ENCODE measurements at places on chromosomes 5 and 9.

DNA sequence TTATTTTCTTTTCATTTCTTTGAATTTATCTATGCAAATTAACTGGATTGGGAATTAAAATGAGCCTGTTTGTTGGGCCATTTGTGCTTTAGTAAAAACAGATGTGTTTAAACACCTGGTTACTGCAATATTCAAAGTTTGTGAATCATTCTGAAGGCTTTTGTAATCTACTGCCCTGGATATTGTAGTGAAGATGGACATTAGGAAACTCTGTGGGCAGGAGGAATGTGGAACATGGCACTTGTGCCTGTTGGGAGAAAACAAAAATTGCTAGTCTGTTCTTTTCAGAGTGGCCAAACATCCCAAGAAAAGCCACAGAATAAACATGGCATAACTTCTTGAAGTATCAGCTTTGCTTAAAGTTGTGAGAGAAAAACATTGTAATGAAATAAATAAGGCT is 40.8 kb downstream of the CHSY3 start:
- peak; percentile 60 for DNase-seq

- DNase-seq, result peak; percentile 14
Measured at GRCh38 chr5:116738239-116738614, 163.6 kb upstream of the SEMA6A start.

GRCh38 chr9:84387821-84388220 is 47.3 kb upstream of the SLC28A3 start:
- DNase-seq, result no peak

- DNase-seq, result no peak
Measured at GRCh38 chr5:143931476-143931875, 119.5 kb downstream of the HMHB1 start.

- no peak for DNase-seq
Measured at GRCh38 chr5:111236995-111237394, 12.8 kb downstream of the CAMK4 start.

DNA sequence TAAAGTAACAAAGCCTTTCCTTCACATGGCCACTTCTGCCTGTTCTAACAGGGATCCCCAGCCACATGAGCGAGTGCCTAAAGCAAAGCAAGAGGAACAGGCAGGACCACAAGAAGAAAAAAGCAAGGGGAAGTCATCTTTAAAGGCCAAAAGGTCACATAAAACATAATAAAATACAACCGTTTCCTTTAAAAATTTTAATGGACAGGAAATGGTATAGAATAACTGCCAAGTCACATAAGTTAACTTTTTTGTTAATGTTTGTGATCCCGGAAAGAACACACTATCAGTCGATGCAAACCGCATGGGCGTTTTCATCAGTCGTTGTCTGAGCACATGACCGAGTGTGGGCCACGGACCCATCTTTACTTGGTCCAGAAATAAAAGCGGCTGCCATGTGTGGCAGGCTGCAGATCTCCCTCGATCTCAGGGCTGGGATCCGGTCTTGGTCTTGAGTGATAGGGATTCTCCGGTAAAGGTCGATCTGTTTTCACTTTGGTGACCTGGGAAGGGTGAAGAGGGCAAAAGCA is 15.6 kb downstream of the NDUFA8 start:
- DNase-seq, result no peak

GRCh38 chr9:104835161-104835560 is 71.2 kb downstream of the NIPSNAP3B start:
- no peak for DNase-seq

GRCh38 chr9:76725885-76726284 is 38.4 kb upstream of the PCA3 start:
- no peak for DNase-seq

DNA sequence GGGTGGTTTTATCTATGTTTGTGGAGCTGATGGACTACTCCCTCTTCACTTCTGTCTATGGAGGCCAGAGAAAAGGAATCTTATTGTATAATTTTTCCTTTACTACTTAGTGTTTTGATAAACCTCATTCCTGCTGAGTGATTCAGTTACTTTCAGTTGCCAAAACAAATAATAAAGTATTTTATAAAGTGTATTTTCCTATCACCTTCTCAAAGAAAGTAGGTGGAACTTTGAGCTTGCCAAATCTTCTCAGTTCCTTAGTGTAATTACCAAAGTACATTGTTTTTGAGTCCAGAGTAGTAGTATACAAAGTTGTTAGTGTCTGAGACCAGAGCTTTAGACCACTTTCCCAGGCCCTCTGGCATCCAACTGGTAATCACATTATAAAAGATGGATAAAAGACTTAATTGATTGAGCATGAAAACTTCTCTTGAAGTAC is 13.5 kb downstream of the RABGAP1 start:
- DNase-seq, result peak; percentile 36

GRCh38 chr5:68911840-68912690 is 181.7 kb upstream of the SLC30A5 start:
- DNase-seq, result peak; percentile 90

GRCh38 chr5:59500014-59500413 is 393.5 kb downstream of the PDE4D start:
- no peak for DNase-seq

- DNase-seq, result no peak
Measured at GRCh38 chr5:107154593-107154992, 516.1 kb downstream of the EFNA5 start.

GRCh38 chr5:16600397-16600796 is 16.4 kb downstream of the RETREG1 start:
- DNase-seq, result peak; percentile 16

DNA sequence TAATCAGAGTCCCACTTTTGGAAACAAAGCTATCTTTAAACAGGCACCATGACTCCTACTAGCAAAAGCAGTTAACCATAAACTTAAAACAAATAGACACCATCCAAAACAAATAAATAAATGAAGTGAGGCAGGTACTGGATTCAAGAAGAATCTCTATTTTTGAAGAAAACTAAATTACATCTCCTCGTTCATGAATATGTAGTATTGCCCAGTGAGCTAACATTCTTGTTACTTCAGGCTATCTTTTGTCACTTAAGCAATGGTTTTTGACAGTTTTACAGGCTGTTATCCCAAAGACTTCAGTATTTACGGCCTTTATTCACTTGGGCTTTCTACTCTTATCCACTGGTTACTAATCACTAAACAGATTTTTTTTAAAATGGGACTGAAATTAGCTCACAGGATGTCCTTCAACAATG is 242.5 kb downstream of the MLLT3 start:
- no peak for DNase-seq

DNA sequence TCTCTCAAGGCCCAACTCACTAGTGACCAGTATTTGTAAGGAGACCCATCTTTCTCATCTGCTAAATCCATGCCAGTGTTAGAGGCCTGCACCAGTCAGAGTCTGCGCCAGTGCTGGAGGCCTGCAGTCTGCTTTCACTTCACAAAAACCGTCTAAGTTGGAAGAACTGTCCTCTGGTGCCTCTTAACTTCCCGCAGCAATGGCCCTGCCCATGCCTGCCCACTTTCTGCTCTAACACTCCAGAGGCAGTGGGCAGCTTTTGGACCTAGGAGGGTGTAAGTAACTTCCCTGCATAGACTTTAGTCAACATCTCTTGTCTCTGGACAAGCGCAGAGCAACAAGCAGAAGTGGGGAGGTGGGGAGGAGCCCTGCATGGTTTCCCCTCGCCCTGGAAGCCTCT is 152.9 kb downstream of the AUH start:
- no peak for DNase-seq

DNA sequence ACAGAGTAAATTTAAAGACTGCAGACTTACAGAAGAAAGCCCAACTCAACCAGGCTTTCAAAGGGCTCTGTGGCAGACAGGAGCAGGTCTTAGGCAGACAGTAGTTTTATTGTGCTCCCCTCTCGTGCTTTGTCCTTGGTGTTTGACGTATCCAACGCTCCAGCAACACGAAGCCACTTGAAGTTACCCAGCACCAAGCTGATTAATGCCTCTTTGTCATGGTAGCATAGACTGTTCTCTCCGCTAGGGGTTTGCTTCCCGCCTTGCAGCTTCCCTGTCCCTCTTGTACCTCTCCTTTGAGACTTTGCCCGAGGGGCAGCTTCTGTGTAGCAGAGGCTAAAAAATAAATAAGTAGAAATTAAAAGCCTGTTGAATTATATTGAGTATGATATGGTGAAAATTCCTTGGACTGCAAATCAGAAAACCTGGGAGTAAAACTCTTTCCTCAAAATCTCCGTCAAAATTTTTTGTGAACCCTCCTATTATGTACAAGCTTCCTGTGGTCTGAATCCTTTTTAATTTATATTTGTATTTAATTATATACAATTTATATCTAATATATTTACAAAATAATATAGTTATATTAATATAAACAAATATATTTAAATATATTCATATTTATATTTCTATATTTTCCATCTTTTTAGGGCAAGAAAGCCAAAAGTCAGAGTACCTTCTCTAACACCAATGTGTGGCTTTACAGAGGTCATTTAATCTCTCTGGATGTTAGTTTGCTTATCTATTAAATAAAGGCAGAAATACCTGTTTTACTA is 405.4 kb downstream of the DMAC1 start:
- DNase-seq, result no peak

GRCh38 chr5:171379961-171380360 is 7.7 kb upstream of the NPM1 start:
- DNase-seq, result no peak

- peak; percentile 98 for DNase-seq
Measured at GRCh38 chr5:8829323-8830029, 716.4 kb downstream of the SEMA5A start.

DNA sequence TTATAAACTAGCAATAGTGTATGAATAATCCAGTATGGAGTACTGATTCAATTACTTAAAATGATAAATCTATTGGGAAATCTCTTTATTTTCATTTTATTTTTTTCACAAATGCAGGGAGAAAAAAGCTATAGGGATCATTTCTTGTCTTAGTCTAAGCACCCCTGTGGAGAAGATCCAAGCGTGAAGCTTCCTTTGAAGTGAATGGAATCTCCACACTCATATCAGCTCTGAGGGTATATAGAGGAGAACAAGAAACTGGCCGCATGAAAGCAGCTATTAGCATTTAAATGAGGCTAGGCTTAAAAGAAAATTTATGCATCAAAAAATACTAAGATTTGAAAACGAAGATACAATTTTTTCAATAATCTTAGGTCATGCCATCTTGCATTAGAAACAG is 12.9 kb upstream of the PAM start:
- DNase-seq, result no peak

DNA sequence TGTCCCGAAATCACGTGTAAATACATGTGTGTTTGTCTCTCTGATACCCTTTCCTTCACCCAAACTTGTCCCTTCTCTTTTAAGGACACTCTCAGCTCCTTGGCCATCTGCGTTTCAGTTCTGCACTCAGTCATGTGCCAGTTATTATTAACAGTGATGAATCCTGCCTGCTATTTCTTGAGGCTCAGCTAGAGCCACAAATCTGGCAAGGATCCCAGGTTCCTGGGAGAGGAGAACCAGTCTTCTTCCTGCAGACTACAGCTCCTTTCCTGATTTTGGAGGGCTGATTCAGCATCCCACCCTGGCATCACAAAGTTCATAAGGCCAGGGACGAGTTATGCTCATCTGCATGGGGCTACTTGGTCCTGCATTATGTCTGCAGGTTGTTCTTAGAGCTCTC is 5.6 kb downstream of the MAMDC2 start:
- DNase-seq, result peak; percentile 78

- no peak for DNase-seq
Measured at GRCh38 chr5:15720515-15720914, 220.5 kb downstream of the FBXL7 start.

GRCh38 chr5:40436535-40437237 is 243.0 kb upstream of the PTGER4 start:
- DNase-seq, result no peak

DNA sequence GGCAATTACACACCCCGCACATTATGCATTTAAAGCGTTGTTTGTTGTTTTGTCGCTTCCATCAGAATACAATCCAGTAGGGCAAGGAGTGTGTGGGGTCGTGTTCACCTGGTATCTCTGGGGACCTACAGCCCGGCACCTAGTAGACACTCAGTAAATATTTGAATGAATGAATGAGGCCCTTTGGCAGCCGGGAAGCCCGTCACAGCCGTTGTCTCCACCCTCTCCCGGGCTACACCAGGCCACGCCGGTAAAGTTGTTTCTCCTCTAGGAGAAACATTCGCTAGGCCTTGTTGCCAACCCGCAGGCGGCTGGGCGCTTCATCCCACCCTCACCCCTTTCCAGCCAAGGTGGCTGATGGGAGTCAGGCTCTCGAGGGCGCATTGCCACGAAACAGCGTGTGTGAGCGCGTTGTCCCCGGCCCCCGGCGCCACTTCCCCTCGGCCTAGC is 876 bp upstream of the JAK2 start:
- DNase-seq, result no peak

DNA sequence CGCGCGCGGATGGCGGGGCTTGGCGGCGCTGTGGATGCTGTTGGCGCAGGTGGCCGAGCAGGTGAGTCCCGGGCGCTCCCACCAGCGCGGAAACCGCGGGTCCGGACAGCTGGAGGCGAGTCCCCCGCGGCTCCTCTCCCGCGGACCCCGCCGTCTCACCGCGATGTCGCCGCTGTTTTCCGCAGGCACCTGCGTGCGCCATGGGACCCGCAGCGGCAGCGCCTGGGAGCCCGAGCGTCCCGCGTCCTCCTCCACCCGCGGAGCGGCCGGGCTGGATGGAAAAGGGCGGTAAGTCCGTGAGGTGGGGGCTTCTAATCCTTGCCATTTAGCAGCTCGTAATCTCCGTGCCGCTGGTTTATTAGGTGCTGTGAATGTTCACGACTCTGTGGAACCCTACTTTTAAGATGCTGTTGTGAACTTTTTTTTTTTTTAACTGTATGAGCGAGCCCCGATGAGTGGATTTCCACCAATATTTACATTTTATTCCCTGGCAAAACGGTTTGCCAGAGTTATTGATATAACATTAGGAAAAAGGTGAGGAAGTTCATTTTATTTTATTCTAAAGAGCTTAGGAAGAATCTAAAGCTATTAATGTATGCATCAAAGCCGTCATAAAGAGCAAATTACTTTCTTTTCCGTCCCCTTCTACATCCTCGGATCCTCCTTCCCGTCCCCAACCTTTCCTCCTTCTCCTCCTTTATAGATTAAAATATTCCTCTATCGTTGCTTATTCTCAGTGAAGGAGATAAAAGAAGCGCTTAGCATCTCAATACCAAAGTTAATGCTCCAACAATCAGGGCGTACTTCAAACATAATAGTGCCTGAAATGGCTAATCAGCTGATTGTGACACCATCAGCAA is 579 bp downstream of the ADAMTS16 start:
- no peak for DNase-seq

GRCh38 chr5:62282064-62282463 is 23.9 kb upstream of the KIF2A start:
- no peak for DNase-seq

DNA sequence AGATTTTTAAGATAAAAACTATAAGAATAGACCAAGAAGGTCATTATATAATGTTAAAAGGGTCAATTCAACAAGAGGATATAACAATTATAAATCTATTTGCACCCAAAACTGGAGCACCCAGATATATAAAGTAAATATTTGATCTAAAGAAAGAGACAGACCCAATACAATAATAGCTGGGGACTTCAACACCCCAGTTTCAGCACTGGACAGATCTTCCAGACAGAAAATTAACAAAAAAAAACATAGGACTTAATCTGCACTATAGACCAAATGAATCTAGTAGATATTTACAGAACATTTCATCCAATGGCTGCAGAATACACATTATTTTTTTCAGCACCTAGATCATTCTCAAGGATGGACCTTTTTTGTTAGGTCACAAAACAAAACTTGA is 331.9 kb downstream of the SPOCK1 start:
- DNase-seq, result no peak
